GM03348 (cell line): ENCODE measurements at places on chromosomes 11 and 22.
A peak's percentile ranks its signal among the peaks of the same experiment; 100 is the strongest.

DNA sequence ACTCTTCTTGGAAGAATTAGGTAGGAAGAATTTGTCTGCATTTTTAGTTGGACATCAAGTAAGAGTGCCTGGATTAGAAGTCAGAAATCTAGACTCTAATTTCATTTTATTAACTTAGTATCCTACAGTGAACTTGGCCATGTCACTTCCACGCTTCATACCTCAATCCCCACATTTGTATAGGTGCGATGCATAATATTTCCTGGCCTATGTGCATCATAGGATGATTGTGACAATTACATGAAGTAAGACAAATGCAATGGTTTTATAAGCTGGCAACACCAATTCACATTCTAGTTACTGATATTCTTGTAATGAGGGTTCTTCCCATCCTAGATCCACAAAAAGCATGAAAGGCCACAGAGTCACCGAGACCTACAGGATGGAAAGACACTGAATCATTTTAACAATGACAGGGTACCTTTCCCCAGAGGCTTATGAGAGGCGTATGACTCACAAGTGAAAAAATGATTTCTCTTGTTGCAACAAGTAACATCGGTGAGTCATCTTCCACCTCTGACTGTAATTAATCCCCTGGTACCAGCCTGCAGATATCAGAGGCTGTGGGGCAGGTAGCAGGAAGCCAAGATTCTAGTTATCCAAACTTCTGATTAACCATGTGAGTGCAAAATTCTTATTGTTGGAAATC lies 56.0 kb upstream of the OR5AK2 start:
- DNase-seq = peak; percentile 19

- no peak for DNase-seq
Observed at GRCh38 chr11:72769680-72770079, 17.5 kb upstream of the ARAP1 start.

DNA sequence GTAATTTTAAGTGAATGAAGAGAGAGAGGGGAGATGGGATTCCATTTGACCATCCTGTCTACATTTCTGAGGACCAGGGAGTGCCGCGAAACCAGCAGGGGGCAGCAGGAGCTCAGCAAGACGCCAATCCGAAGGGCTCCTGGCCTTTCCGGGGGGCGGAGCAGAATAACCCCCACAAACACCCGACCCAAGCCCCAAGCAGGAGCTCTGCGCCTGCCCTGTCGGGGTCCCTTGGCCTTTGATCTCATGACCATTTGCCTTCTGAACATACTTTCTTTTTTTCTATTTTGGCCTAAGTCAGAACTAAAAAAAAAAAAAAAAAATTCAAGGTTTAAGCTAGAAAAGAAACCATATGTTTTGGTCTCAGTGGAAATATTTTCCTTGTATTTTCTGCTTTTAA lies 21.9 kb upstream of the SCN2B start:
- DNase-seq = peak; percentile 87

DNA sequence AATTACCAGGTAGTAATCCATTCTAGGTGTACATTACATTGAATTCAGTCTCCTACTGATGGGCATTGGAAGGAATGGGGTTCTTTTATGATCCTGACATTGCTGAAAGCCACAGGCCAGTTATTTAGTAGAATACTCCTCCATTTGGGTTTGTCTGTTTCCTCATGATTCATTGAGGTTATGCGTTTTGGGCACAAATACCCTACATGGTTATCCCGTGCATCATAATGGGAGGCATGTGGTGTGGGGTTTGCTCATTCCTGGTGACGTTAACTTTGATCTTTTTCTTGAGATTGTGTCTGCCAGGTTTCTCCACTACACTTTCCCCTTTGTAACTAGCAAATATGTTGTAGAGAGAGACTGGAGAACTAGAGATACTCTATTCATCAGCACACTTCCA lies 5.5 kb downstream of the FOLR3 start:
- peak; percentile 83 for DNase-seq

DNA sequence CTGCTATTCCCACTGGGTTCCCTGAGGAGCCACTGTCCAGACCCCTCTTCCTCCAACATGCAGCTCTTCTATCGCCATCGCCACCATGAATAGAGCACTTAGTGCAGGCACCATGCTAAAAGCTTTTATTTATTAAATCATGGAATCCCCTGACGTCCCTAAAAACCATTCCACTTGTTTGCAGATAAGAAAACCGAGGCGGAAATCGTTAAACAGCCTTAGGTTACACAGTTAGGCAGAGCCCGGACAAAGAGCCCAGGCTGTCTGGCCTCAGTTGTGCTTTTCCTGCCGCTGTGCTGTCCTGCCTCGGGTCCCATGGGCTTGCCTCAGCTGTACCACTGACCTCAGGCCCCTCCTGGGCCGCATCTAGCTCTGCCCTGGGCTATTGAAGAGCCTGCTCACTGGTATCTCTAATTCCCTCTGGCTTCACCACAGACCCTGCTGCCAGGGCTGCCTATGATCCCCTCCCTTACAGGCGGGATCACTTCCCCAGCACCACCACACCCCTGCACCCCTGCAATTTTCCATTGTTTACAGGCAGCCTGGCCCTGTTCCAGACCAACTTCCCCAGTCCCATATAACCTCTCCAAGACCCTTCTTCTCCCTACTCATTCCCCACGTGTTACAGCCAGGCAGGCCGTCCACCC lies 13.0 kb upstream of the TUB start:
- no peak for DNase-seq

DNA sequence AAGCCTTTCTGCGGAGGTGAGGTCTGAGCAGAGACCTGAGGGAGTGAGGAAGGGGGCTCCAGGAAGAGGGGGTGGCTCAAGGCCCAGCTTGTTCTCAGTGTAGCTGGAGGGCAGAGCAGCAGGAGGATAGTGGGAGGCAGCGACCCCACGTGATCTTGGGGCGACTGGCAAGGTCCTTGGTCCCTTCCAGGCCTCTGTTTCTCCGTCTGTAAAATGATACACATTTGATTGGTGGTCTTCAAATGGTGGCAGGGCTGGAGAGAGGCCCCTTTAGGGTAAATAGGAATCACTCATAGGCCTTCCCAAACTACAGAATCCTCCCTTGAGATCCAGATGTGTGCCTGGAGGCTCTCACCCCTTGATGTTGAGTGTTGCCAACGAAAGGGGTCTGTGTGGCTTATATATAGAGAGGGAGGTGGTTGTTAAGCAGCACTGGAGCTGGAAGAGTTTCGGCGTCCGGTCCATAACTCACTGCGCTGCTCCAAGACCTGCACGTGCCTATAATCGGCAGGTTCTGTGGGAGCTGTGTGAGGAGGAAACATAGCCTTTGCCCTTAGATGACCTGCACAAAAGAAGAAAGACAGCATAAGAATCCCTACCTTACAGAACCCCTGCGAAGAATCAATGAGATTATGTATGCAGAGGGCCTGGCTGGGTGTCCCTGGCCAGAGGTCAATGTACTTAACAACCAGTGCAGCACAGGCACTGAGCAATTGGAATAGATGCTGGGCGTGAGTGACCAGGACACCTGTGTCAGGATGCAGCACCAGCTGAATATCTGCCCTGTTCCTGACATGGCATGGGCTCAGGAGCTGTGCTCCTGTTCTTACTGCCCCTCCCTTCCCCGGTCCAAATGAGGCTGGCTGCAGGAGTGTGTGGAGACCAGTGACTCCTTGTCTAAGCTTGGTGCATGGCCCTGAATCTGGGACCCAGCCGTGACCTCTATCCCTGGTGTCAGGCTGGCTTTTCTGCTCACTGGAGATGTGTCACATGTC lies 28.7 kb downstream of the OTOG start:
- no peak for DNase-seq

GRCh38 chr22:24945430-24945829 lies 1.1 kb downstream of the LHFPL7 start:
- no peak for DNase-seq

GRCh38 chr11:92480499-92480898 lies 255.9 kb downstream of the FAT3 start:
- peak; percentile 51 for DNase-seq

DNA sequence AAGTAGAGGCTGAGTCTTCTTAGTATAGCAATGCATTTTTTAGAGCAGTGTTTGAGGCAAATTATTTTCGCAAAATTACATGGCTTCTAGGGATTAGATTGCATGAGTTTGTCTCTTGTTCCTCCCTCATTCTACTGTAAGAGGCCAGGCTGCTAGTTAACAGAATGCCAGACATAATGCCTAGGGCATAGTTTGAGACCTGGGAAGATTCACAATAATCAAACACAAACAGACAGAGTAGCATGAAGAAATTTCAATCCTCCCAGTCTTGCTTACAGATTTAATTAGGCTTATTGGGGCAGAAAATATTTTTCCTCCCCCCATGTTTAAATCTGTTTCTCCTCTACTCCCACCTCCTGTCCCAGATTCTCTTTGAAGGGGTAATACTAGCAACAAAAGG lies 48.3 kb downstream of the ARHGEF12 start:
- no peak for DNase-seq

- DNase-seq = no peak
Observed at GRCh38 chr11:73566977-73567755, 30.7 kb downstream of the FAM168A start.

DNA sequence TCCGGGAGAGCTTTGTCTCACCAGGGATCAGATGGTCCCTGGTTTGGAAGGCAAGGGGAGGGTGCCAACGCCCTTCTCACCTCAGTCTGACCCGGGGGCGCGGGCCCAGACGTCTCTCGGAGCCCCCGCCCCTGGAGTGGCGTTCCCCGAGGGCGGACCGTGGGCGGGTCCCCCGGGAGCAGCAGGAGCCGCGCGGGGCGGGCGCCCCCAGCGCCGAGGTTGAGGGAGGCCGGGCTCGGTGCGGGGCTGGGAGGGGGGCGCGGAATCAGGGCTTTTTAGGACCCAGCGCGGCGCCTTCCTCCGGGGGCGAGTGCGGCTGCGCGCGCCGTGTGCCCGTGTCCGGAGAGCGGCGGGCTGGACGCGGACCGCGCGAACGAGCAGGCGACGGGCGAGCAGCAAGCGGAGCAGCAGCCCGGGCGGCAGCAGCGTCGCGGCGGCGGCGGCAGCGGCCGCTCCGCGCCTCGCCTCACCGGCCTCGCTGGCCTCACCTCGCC lies at the start of gene KCNC1:
TSS of gene KCNC1 (plus strand) at position 364 of the 494 bp plus-strand sequence. CDS start 1,222 bp downstream, outside the sequence.
- DNase-seq = peak; percentile 79

DNA sequence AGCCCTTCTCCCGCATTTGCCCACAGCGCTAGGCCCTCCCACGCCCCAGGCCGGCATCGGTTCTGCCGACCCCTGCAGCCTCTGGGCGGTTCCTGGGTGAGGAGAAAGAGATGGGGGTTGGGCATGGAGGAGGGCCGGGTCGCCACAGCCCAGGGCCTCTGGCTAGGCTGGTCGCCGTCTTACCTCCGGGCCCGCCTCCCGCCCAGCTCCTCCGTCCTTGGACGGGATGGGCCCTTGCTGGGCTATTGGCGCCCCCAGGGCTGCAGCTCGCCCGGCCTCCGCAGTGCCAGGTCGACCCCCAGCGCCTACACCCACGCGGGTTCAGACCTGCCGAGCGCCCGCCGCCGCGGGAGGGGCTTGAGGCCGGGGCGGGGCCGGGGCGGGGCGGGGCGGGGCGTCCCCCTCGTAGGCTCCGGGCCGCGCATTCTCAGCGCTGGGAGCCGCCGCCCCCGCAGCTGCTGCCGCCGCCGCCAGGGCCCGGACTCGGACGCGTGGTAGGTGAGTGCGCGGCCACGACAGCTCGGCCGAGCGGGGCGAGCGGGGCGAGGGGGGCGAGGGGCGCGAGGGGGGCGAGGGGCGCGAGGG lies at the start of gene CD151:
TSS of gene CD151 (plus strand) at position 424 of the 585 bp plus-strand sequence. CDS start 3,118 bp downstream, outside the sequence.
- peak; percentile 91 for DNase-seq

DNA sequence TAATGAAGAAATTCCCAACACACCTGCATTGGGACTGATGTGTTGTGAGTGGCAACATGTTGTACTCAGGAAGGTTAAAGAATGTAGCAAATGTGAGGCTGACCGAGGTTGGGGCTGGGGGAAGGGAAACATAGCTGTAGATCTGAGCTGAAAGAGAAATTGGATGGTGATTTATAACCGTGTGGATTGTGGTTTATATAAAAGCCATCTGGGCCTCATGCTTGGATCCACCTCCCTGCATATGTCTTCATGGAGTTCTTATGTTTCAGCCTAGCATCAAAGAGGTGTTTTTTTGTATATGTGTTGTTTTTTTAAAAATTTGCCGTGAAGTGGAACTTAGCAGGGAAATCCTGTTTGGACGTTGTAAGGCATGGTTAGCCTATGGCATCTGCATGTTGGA lies 141.3 kb downstream of the NAV2 start:
- no peak for DNase-seq

DNA sequence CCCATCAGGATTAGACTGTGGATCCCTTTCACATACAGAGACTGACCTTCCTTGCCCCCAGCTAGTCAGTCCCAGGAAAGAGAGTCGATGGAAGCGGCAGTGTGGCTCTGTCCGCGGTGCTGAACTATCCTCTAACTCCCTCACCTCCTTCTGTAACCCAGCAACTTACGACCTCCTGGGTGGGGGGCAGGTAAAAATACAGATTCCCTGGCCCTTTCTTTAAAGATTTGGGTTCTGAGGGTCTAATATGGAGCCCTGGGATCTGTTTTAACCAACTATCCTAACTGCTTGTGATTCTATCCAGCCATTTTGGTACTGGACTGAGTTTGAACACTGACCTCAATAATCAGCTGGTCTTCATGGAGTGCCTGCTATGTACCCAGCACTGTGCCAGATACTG lies 23.2 kb downstream of the MFNG start:
- peak; percentile 56 for DNase-seq

DNA sequence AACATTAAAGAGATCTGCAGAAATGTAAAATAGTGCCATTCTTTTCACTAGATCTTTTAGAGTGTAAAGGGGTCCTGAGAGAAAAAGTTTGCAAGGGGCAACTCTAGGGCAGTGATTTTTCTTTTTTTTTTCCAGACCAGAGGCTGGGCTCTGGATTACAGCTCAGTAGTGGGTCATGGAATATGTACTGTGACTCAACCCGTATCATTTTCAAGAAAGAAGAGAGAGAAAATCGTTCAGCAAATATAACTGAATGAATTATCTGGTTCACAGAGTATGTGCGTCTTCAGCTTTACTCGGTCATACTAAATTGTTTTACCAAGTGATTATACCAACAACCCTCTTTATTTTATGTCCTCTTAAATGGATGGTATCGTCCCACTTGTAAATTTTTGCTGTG lies 3.8 kb downstream of the CEP57 start:
- no peak for DNase-seq

DNA sequence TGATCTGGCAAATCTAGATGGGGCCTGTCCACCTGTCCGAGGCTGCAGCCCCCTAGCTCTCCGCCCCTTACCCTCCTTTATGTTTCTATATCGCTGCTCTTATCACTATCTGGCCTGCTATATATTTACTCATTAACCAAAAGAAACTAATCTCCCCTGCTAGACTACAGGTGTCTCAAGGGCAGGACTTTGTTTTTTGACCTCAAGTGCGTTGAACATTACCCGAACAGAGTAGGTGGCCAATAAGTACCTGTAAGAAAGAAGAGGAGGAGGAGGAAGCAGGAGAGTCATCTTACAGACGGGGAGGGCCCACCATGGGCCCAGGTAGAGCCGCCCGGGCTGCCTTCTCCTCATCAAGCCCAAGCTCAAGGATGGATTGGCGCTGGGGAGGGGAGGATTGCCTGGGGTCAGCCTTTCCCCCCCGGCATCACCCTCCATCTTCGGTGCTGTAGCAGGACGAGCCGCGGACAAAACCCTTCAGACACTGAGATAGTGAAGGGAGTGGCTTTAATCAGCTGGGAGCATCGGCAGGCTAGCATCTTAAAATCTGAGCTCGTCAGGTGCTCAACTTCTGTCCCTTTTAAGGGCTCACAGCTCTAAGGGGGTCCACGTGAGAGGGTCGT lies 1.2 kb upstream of the P2RY6 start:
- no peak for DNase-seq

- peak; percentile 53 for DNase-seq
Observed at GRCh38 chr11:126718276-126718675, 282.3 kb downstream of the KIRREL3 start.

- DNase-seq = peak; percentile 86
Observed at GRCh38 chr11:103326070-103326794, 217.0 kb downstream of the DYNC2H1 start.
